ENCODE measurements at places on chromosomes 1 and 21.

DNA sequence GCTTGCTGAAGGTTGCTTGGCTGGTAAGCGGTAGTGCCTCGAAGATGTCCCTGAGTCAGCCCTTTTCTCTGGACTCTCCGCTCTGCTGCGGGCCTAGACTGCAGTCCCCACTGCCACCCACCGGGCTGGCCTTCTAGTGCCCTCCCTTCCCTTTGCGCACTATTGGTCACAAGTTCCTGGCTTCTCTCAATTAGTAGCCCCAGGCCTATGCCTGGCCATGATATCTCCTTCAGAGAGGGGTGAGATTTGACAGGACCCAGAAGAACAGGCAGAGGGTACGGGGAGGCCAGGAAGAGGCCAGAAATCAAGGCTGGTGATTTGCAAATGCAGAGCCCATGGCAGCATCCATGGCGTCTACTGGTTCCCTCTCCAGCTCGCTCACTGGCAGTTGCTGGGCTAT, 207.7 kb downstream of the HIVEP3 start:
- DNase-seq, result no peak

- no peak for DNase-seq
Observed at GRCh38 chr1:32104127-32104526, 3.7 kb upstream of the KPNA6 start.

GRCh38 chr1:25020851-25021590, 90.9 kb upstream of the RUNX3 start:
- no peak for DNase-seq

- DNase-seq, result no peak
Observed at GRCh38 chr1:223000632-223001031, 142.4 kb downstream of the TLR5 start.

GRCh38 chr1:200406161-200406797, 3.6 kb downstream of the ZNF281 start:
- no peak for DNase-seq

DNA sequence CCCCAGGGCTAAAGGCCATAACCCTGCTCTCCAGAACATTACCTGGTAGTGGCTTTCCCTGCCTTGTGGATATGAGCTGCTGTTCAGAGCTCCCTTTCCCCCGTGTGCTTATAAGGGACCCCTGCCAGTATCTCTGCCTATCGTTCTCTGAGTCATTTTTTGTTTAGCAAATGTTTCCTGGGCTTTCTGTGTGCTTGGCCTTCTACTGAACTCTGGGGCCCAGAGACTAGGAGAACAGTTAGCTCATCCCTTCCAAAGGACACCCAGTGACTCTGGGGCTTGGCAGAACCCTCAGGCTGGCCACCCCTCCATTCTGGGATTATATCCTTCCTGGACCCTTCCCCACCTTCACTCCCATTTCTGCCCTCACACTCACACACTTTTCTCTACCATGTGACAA, 80.8 kb upstream of the POU3F1 start:
- no peak for DNase-seq

DNA sequence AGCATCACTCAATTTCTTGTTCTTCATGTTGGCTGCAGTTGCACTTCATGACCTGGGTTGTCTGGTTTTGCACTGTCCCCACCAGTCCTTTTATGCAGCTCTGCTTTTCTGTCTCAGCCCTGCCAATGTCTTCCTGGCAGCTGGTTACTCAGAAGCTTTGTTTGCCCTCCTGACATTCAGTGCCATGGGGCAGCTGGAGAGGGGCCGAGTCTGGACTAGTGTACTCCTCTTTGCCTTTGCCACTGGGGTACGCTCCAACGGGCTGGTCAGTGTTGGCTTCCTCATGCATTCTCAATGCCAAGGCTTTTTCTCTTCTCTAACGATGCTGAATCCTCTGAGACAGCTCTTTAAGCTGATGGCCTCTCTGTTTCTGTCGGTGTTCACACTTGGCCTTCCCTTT, 6.6 kb downstream of the PIGV start:
- DNase-seq, result no peak

- no peak for DNase-seq
Observed at GRCh38 chr21:34513129-34513675, 1.2 kb upstream of the KCNE1 start.

- no peak for DNase-seq
Observed at GRCh38 chr1:115757326-115757725, 11.2 kb downstream of the CASQ2 start.

DNA sequence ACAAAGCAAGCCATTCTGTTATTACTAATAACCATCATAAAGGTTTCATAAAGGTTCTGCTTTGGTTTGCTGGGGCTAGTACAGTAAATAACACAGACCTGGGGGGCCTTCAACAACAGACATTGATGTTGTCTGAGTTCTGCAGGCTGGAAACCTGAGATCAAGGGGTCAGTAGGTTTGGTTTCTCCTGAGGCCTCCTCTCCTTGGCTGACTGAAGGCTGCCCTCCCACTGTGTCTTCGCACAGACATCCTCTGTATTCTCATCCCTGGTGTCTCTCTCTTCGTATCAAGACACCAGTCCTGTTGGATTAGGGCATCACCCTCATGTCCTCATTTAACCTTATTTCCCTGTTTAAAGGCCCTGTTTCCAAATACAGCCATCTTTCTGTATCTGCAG, 37.3 kb downstream of the HUNK start:
- DNase-seq, result no peak

- no peak for DNase-seq
Observed at GRCh38 chr1:32627596-32628162, 22.7 kb downstream of the ZBTB8OS start.

DNA sequence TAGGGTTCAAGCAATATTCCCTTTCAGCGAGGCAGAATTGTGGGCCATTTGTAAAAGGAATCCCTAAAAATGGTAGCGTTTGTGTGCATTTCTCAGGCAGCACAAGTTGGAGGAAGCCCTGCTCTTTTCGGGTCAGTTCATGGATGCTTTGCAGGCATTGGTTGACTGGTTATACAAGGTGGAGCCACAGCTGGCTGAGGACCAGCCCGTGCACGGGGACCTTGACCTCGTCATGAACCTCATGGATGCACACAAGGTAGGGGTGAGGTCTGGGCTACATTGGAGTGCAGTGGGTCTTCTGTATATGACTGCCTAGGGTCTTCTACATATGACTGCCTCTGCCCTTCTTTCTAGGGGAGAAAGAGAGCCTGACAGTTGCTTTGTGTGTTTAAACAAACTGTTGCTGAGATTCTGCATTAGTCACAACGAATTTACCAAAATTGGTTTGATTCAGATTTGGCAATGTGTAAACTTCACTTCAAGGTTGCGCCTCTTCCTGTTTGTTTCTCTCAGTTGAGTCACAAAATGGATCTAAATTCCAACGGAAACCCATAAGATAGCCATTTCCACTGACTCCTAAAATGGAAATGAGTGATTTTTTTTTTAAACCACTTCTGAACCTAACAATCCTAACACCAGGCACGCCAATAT, 40.4 kb upstream of the BMP8A start:
- no peak for DNase-seq

DNA sequence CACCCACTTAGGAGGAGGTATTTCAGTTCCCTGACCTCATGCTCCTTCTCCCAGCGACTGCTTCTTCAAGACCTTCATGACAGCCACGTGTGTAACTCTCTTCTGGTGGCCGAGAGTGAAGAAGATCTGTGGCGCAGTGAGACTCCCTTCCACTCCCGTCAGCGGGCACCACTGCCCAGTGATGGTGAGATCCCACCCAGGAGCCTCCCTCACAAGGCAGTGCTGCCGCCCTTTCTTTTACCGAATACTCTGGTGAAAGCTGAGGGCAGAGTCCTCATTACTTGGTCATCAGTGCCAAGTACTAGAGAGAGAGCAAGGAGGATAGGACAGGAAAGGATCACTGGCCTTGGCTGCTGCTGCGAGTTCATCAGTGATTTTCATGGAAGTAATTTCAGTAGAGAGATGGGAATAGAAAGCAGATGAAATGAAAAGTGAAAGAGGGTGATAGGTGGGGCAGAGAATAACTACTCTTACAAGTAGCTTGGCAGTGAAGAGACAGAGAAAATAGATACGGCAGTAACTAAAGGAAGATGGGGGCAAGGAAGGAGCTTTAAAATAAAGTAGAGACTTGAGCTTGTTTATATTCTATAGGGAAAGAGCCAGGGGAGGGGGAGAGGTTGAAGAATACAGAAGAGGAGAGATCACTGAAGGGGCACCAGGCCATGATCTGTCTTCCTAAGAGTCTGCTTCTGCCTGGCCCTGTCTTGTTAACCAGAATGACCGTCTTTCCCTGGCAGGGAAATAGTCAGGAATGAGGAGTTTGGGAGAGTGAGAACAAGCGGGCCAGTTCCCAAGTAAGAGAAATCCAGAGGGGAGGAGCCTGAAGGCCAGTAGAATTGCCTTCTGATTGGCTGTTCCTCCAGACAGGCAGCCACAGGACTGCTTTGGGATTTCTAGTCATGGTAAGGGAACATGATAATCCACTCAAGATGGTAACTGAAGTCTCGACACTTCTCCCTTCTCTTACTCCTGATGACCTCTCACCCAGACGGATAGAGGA, 18.3 kb downstream of the HYI start:
- no peak for DNase-seq

DNA sequence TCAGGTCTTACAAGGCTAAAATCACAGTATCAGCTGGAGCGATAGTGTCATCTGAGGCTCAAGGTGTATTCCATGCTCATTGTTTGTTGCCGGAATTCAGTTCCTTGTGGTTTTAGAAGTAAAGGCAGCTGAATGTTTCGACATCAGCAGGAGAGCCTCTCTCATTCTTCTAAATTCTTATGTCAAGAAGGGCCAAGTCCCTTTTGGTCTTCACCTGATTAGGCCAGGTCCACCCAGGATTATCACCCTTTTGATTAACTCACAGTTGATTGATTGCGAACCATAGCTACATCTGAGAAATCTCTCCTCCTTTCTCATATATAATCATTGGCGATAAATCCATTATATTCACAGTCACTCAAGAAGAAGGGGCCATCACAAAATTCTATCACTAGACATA, 806.7 kb upstream of the PRMT6 start:
- DNase-seq, result no peak

DNA sequence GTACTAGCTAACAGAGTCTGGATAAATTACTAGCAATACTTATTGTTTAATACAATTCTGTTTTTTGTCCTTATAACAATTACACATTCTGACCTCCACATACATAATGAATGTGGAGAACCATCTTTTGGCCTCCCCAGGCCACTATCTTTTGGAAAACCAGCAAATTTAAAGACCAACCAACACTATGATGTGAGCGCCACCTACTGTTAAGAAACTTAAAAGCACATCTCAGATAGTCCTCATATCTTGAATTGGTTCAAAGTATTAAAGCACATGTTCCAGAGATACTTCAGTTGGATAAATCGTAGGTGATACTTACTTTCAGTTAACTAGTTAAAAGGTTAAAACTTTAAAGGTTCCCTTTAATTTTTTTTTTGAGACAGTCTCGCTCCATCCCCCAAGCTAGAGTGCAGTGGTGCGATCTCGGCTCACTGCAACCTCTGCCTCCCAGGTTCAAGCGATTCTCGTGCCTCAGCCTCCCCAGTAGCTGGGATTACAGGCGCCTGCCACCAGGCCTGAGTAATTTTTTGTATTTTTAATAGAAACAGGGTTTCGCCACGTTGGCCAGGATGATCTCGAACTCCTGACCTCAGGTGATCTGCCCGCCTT, 29.3 kb upstream of the USP1 start:
- DNase-seq, result peak; percentile 7

DNA sequence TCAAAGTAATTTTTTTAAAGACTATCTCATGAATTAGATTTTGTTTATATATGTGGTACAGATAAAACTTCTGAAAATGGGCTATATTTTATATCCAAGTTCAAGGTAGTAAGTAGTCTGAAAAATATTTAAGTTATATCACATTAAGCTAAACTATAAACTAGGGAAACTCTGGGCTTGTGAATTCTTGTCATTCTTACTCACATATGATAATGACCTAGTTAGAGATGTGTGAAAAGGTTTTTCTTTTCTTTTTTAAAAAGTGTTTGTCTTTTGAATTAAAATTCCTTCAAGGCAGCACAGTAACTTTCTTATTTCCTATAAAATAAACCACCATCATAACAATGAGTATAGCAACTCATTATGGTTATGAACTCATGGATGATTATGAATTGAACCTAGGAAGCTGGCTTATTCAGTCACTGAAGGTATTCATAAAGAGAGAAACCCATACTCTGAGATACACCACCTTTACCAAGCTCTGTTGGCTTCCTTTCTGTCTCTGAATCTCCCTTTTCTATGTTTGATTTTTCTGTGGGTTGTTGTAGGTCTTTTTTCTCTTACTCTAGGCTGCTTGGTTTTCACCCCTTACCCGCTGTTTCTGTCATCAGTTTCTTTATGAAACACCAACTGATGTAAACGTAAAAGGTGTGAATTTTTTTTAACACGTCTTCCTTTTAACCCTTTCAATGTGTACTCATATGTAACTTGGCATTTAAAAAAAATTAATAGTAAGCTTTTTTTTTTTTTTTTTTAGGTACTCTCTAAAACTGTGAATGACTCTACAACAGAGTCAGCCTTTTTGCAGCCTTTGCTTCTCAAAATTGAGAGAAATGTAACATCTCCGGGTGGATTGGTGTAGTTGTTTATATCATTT, 25.2 kb downstream of the IL12RB2 start:
- no peak for DNase-seq

GRCh38 chr1:101884621-101885020, 112.1 kb downstream of the OLFM3 start:
- DNase-seq, result no peak

GRCh38 chr1:6294890-6295556, 34.1 kb upstream of the GPR153 start:
- DNase-seq, result no peak

DNA sequence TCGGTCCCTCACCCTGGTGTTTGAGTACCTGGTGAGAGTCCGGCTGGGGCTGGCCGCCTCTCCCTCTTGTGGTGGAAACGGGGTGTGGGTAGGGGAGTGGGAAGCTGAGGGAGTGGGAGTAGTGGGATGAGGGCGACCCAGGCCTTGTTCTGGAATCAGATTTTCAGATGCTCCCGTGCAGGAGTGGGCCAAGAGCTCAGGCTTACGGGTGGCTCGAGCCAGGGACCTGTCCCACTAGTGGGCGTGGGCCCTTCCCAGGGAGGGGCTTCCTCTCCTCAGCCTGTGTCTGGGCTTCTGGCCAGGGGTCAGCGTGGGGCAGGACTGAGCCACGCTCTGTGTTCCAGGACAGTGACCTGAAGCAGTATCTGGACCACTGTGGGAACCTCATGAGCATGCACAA, 22.0 kb downstream of the CDK18 start:
- DNase-seq, result no peak

- DNase-seq, result no peak
Observed at GRCh38 chr1:8821084-8821483, 3.6 kb upstream of the RERE start.

GRCh38 chr1:101859941-101860340, 136.8 kb downstream of the OLFM3 start:
- DNase-seq, result no peak

DNA sequence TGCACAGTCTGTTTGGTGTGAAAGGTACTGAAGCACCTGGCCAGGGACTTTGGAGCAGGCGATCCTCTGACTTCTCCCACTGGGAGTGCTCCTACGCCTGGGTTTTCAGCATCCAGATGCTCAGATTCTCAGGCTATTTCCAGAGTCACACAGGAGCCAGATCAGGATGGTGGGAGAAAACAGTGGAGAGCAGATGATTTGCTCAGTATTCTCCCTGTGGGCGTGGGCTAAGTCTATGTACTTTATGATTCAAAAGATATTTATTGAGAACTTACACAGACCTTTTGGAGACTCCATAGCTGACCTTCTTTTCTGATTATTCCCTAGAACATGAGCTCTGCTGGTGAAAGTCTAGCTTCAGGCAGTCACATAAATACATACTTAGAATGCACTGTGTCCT, 134.6 kb downstream of the TENT5C start:
- no peak for DNase-seq
